Activated CD4-positive, alpha-beta T cell treated with anti-CD3 and anti-CD28 coated beads, Interleukin-2, amount 50 U/mL, for 4 hours (primary cell): ENCODE measurements at places on chromosomes 11 and 22.

GRCh38 chr22:42473484-42474193 lies 41.4 kb upstream of the NFAM1 start:
- no peak for DNase-seq

DNA sequence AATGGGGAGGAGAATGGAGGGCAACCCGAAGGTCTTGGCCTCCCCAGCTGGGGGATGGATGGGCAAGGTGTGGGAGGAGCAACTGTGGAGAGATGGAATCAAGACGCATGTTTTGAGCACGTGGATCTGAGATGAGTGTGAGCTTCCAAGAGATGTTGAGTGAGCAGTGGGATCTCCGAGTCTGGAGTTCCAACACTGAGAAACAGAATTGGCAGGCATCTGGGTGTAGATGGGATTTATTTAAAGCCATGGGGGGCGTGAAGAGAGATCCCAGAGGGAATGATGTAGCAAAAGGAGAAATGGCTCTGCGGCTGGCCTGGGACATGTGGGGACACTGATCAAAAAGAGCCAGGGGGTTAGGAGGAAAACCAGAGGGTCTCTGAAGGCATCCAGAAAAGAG lies 95.6 kb downstream of the KIAA1671 start:
- DNase-seq: no peak

- DNase-seq: no peak
Observed at GRCh38 chr11:129295746-129296145, 79.9 kb upstream of the BARX2 start.

- DNase-seq: no peak
Observed at GRCh38 chr22:27709919-27710675, 91.5 kb downstream of the MN1 start.

GRCh38 chr22:31179345-31179744 lies 19.4 kb downstream of the RNF185 start:
- DNase-seq: no peak

GRCh38 chr11:96307776-96308140 lies 35.2 kb downstream of the MAML2 start:
- no peak for DNase-seq

DNA sequence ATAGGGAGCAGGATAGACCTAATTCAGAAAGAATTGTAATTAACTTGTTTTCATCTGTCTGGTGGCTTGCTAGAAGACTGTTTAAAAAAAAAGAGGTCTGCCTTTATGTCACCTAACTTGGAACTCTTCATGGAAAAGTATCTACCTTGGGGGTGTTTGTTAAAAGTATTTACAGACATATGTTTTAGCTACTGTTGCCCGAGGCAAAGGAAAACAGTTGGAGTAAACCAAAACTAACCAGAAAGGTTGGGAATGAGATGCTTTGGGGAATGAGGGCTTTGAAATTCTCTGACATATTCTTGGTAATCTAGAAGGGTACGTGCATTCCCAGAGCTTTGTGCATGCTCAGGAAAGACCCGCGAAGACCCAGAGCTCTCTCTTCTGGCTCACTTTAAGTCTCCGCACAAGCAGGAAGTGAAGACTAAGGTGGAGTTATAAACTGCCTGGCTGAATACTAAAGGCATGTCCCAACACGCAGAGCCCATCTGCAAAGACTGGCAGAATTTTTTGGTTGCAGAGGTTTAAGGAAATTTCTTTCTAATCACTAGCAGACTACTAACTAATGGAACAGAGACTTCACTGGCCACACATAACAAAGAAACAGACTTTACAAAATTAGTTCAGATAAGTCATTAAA lies 33.2 kb downstream of the HIKESHI start:
- DNase-seq: no peak

GRCh38 chr11:119192111-119192510 lies 6.8 kb downstream of the NHERF4 start:
- DNase-seq: no peak

GRCh38 chr11:94199136-94200130 lies 70.8 kb downstream of the PANX1 start:
- DNase-seq: no peak

- no peak for DNase-seq
Observed at GRCh38 chr11:61345954-61346843, 13.2 kb downstream of the TKFC start.

GRCh38 chr22:20405931-20406685 lies 12.2 kb downstream of the ZNF74 start:
- no peak for DNase-seq

- DNase-seq: no peak
Observed at GRCh38 chr11:1205987-1206331, 16.9 kb upstream of the MUC5B start.

- no peak for DNase-seq
Observed at GRCh38 chr11:120354068-120354467, 17.9 kb downstream of the ARHGEF12 start.

DNA sequence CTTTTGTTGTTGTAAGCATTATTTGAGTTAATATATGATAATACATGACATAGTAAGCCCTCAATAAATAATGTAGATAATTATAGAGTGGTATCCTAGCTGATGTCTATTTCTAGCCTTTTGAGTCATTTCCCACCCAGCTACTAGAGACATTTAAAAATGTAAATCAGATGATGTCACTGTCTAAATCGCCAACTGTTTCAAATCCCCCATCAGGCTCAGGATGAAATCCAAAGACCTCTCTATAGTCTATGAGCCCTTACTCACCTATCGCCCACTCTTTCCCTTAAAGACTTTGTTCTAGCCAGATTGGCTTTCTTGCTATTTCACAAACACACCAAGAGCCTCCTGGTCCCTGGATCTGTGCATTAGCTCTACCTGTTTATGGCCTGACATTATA lies 135.4 kb upstream of the PLET1 start:
- DNase-seq: no peak

DNA sequence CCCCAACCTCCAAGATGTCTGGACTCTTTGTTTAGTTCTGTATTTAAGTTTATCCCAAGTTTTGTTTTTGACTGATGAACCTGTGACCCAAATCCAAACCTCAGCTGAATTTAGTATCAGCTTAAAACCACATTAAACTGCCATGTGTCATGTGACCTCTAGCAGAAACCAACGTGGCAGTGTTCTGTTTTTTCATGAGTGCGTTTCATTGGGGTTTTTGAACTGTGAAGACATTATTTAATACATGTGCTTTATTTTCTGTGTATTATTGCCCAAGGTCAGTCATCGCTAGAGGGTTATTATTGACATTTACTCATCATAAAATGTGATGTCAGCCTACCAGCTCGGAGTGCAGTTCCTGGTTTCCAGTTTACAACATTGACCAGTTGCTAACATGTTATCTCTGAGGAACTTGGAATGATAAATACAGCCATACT lies 1.8 kb downstream of the TLCD5 start:
- DNase-seq: no peak

- DNase-seq: no peak
Observed at GRCh38 chr22:44158816-44159215, 21.9 kb upstream of the PARVG start.

DNA sequence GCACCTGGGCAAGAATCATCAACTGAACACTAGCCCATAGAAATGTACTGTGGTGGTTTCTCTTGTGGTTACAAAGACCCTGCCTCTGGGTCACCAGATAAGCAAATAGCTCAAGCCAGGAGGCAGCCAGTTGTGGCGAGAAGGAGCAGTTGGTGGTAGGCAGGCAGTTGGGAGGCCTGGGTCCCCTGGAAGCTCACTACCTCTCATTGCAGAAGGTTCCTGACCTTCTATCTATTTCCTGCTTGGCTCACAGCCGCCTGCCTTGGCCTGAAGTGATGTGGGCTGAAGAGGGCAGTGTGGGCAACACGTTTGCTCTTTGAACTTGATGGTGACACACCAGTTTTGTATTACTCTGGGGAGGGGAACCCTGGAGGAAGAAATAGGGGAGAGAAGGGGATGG lies 34.7 kb downstream of the NECTIN1 start:
- DNase-seq: no peak
